WTC11 (cell line): ENCODE measurements at places on chromosomes 13 and 19.

GRCh38 chr13:74305876-74306275, 171.7 kb upstream of the KLF12 start:
- DNase-seq: no peak

- DNase-seq: no peak
Observed at GRCh38 chr13:61275736-61276135, 139.9 kb downstream of the PCDH20 start.

DNA sequence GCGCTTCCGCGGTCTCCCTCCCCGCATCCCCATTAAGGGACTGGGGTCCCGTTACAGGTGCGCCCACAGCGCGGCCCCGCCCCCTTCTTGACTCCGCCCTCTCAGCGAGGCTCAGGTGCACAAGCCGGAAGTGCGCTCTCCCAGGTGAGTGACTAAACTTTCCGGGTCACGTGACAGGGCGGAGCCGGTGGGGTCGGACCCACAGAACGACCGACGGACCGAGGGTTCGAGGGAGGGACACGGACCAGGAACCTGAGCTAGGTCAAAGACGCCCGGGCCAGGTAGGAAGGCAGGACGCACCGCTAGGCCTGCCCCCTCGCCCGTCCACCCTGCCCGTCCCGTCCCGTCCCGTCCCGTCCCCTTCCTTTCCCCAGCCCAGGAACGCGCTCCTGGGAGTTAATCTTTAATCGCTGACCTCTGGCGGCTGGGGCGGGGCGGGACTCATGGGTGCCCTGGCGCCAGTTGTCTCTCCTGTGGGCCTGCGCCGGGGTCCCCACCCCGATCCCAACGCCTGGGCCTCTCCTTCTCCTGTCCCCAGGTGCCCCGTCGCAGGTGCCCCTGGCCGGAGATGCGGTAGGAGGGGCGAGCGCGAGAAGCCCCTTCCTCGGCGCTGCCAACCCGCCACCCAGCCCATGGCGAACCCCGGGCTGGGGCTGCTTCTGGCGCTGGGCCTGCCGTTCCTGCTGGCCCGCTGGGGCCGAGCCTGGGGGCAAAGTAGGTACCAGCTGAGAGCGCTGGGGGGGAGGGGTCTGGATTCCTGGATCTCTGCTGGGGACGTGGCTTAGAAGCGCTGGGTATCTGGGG, at the start of gene CRB3:
Gene CRB3 (plus strand): TSS at position 202 of the 804 bp plus-strand sequence. CDS start 431 bp downstream, at position 633.
- peak; percentile 99 for DNase-seq

GRCh38 chr19:53621885-53622740, 9.7 kb upstream of the DPRX start:
- no peak for DNase-seq

- DNase-seq: no peak
Observed at GRCh38 chr13:51802631-51803418, 1.1 kb downstream of the DHRS12 start.

GRCh38 chr19:17575871-17576757, 20.7 kb downstream of the COLGALT1 start:
- no peak for DNase-seq

GRCh38 chr19:32416749-32417456, 11.3 kb downstream of the DPY19L3 start:
- DNase-seq: no peak

DNA sequence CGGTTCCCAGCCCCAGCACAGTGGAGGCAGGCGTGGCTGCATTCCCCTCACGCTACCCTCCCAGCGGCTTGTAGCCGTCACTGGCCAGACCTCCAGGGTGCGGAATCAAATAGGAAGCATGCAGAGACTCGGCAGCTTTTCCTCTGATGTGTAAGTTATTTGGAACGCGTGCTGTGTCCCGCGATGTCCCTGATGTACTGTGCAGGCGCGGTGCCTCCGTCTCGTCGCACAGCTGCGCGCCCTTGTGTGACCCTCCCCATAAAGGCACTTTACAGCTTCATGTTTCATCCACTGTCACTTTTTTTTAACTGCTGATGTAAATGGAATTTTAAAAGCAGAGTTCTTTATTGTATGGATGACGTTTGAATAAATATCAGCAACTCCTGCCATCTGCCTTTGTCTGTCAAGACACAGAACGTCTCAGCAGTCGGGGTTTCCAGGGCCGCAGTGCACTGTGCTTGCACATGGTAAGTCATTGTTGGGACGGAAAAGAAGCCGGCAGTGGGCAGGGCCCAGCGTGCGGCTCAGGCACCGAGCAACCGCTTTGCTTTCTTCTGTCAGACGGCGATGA, 7.3 kb upstream of the F7 start:
- no peak for DNase-seq

DNA sequence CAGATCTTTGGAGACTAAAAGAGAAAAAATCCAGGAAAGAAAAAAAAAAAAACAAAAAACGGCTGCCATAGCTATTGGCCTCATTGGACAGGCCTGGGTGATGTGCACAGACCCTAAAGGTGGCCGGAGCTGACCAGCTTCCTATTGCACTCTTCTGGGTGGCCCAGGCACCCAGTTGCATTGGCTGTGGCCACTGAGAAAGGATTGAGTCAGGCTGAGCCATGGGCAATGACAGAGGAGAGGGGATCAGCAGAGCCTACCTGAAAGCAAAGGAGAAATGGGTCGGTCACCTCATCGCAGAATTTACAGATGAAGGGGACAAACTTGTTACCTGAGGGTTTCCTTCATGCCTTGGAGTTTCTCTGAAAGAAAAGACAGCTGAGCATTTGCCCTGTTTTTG, 17.3 kb downstream of the HMGB1 start:
- no peak for DNase-seq
